ENCODE measurements at places on chromosomes 3 and 15.
A peak's percentile ranks its signal among the peaks of the same experiment; 100 is the strongest.

DNA sequence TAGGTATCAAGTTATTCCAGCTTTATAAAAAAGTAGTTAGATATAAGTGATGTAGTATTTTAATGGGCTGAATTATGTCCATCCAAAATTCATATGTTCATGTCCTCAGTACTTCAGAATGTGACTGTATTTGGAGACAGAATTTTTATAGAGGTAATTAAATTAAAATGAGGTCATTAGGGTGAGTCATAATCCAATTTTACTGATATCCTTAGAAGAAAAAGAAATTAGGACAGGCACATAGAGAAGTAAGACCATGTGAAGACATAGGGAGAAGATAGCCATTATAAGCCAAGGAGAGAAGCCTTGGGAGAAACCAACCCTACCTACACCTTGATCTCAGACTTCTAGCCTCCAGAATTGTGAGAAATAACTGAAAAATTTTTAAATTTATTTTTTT, 30.3 kb downstream of the RAP2B start:
- DNase-seq = no peak

- DNase-seq = no peak
Observed at GRCh38 chr3:62500556-62501288, 127.4 kb upstream of the FEZF2 start.

DNA sequence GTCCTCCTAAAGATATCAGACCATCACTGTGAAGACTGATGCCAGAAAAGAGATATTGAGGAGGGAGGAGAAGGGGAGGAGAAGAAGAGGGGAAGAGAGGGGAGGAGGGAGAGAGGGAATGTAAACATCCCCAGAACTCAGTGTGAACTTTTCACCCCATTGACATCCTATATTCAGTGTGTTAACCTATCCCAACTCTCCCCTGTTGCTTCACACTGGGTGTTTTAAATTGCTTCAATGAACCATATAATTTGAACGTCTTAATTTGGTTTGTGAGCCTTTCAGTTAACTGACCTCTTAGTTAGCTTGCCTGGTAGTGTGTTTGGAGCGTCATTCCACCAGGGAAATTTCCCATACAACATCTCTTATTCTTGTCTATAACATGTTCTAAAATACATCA, 29.8 kb upstream of the PTPRG start:
- DNase-seq = no peak

DNA sequence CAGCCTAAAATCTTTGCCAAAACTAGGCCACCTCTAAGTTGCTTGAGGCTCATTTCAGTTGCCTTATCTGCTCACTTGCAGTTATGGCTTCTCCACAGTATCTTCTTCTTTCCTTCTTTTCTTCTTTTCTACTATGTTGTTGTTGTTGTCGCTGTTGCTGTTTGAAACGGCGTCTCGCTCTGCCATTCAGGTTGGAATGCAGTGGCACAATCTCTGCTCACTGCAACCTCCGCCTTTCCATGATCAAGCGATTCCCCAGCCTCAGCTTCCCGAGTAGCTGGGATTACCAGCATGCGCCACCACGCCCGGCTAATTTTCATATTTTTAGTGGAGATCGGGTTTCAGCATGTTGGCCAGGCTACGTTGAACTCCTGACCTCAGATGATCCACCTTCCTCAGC, 210.8 kb upstream of the NR2F2 start:
- no peak for DNase-seq

DNA sequence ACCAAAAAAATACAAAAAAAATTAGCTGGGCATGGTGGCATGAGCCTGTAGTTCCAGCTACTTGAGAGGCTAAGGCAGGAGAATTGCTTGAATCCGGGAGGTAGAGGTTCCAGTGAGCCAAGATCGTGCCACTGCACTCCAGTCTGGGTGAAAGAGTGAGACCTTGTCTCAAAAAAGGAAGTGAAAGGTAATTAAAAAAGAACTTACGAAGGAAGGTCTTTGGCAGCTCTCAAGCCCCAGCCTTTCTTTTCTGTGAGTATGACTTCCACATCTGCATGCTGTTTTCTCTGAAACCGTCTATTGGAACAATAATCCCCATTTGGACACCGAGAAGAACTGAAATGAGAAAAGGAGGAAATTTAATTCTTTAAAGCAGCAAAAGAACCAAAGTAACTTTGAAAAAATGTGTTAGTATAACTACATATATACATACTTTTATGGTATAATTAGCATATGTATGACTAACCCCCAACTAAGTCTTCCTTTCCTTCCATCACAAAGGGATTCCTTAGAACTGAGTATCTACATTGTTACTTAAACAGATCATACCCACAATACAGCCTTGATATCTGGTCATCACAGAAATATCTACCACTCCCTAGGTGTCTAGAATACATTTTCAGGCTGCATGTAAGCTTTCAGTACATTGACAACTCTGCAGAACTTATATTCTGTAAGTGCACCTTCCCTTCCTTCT, 50.1 kb downstream of the SETD2 start:
- peak; percentile 84 for DNase-seq

DNA sequence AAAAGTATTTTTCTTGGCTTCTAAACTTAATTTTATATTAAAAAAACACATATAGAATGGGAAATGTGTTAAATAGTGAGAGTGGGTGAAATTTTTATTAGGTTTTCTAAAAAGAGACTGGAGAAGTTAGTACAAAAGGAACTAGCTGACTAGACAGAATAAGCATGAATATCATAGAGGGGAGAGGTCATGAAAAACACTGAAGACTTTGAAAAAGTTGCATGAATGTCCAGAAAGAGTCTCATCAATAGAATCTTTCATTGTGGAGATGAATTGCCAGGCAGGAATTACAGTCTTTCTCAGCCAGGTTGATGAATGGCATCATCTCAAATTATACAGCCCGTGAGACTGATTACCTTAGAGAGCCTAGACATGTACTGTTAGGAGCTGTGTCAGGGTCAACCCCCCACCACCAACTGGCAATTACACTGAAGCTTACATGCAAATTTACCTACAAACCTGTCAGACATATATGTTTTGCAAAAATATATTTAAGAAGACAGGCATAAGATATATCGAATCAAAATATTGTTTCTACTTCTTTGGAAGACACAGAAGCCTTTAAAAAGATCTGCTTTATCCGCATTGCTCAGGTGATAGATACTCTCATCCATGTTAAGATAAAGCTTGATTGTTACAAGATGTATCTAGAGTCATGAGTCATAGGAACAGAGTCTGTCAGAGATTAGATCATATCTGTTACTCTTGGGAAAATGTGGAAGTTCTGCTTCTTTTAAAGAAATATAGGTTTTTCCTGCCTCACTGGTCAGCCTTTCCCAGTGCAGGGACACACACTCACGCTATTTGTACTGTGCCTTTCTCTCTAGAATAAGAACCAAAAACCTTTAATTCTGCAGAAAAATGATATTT, 34.8 kb upstream of the PFN2 start:
- DNase-seq = peak; percentile 34

GRCh38 chr3:38662544-38662943, 13.1 kb upstream of the SCN5A start:
- peak; percentile 36 for DNase-seq

- DNase-seq = peak; percentile 50
Observed at GRCh38 chr3:48194446-48195071, 6.3 kb upstream of the CDC25A start.

DNA sequence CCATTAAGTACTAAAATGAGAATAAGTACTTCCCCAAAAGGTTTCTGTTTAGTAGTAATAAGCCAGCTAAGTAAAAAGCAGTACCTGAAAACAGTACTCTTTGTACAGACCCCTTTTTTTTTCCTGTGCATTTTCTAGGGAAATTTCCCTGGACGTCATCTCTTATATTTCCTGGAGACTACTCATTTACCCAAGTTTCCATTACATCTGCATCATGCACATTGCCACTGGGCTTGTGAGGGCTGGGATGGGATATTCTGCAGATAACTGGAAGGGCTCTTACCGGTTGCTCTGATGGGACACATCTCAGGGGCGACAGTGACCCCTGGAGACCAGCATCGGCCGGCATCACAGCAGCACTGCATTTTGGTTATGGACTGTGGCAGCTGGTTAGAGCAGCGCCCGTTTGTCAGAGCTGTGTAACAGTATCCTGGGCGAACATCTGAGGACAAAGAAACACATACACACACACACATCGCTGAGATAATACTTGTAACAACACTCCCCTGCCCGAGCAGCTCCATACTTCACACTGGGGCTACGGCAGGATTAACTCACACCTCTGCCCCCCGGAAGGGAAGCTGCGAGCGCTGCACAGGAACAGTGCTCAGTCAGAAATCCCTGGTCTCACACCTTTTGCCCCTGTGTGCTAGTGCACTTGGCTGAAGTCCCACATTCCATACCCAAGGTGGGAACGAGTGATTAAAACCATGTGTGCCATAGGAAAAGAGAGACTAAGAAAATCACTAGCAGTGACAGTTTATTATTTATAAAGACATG, 124.9 kb downstream of the FBN1 start:
- DNase-seq = peak; percentile 33

DNA sequence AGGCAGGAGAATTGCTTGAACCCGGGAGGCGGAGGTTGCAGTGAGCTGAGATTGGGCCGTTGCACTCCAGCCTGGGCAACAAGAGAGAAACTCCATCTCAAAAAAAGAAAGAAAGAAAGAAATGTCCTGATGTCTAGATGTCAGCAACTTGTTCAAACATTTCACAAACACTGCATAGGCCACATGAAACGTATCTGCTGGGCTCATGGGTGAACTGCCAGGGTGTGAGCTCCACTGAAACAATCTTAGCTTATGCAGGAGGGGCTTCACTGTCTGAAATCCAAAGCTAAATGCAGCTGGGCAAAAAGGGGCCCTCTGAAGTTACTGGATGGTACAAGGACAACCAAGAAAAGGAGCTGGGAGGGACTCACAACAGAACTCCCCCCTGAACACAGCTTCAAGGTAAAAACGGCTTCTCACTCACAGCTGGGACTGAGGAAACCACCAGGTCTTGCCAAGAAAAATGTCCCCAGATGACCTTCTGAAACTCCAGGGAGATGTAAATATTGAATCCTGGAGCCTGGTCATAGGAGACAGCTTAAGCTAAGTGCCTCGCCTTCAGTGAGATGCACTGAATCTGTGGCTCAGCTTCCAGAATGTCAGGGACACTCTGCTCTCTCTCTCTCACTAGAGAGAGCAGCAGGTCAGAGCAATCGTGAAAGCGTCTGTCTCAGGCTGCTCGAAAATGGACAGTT, 31.9 kb downstream of the SEC61A1 start:
- DNase-seq = peak; percentile 49

- DNase-seq = peak; percentile 8
Observed at GRCh38 chr15:90082140-90082715, 20.0 kb downstream of the IDH2 start.

DNA sequence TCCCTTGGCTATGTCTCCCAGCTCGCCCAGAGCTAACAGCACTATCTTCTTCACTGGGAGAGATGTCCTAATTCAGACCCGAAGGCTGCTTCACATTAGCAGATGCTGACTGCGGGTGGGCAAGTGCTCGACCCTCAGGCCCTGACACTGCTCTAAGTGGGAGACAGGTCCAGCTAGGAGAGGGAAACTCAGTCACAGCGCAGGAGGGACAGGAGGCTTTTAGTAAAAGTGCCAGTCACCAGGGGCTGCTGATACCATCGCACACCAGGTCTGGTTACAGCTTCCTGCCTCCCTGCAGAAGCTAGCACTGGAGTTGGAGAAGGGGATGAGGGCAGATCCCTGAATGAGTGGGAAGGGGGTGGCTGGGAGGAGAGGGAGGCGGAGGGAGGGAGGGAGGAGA, 365.8 kb upstream of the RGMA start:
- DNase-seq = no peak

DNA sequence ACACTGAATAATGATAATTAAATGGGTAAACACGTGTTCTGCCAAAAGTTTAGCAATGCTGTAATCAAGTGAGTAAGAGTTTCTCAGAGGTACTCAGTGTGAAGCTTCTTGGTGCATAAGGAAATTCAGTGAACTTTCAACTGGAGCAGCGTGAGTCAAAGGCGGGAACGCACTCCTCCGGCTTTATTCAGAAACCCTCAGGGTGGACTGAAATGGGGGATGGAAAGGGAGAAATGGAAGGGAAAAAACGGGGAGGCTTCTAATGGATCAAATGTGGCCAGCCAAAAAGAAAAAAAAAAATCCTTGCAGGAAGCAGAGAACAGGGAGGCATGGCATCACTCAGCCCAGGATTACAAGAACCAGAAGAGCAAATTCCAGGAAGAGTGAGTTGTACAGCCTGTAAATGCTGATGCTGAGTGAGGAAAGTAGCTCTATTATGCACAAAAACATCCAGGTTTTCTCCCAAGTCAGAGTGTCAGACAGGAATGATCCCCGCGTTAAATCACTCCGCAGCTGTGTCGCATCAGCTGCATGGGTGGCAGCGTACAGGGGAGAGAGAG, 85.3 kb downstream of the ASB7 start:
- DNase-seq = peak; percentile 85

DNA sequence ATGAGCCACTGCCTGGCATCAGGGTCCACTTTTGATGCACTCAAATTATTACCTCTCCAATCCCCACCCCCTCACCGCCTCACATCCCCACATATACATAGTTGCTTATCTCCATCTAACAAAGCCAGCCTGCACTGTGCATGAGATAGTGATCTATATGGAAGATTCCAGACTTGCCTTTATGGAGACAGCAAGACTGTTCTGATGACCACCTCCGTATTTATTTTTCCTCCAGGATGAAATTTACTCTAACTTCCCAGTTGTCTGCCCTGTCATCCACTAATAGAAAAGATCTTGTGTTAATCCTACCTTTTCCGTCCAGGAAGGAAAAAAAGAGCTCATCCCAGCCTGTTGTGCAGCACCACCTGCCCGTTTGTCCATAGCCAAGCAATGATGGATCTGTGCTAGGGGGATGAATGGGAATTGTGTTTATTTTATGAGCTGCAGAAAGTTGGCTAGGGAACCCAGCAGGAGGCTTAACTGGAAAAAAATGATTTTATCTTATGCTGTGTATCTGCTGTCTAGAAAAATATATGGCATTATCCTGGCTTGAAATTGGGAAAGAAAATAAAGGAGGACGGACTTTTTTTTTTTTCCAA, 114.5 kb downstream of the CD47 start:
- DNase-seq = no peak

DNA sequence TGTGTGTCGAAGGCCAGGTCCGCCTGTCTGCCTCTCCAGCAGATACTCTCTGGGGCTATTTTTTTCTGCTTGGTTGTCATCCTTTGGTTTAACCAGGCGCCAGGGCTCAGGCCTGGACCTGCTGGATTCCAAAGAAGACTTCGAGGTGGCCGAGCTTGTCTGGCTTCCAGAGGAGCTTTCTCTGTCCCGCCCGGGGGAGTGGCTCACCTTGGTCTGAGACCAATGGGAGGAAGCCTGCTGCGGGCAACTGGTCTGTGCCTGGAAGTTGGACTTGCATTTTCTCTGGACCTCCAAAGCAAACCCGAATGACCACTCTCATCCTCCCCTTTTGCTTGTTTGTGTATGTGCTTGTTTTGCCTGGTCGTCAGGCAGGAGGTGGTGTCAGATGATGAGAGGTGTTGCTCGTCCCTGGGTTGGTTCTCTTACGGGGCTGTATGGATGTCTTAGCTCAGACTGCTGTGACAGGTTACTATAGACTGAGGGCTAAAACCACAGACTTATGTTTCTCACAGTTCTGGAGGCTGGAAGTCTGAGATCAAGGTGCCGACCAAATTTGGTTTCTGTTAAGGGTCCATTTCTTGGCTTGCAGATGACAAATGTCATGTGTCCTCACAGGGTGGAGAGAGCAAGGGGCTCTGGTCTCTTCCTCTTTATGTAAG, 19.3 kb downstream of the IGF1R start:
- DNase-seq = no peak

Measured in astrocyte of the spinal cord (primary cell).